Dorsolateral prefrontal cortex (tissue), 122 donors: ENCODE measurements at places on chromosomes 3 and 15. TPM values are rescaled to one million over a fixed set of nuclear protein-coding genes. Genes with fewer than 3 reads are reported as not detected.

DNA sequence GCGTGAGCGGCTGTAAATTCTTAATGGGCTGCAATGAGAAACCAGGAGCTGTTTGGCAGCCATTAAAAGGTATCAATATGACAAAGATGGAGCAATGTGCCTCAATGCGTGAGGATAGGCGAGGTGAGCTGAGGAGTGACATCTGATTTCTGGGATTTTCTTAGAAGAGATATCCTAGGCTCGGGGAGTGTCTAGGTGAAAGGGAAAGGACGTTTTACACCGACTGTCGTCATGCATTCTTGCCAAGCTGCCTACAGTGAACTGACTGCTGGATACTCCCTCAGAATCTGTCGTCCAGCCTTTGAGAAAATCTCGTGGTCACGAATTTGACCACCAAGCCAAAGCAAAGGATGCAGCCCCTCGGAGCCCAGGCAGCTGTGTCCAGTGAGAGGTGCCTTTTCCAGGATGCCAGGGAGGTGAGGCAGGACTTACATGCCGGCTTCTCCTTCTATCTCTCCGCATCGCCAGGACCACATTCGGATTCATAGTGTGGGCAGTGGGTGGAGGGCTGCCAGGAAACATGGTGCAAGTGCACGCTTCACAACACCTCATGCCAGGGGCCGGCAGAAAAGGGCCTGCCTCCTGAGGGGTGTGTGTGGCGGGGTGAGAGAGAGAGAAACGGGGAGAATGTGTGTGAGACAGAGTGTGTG, 80.3 kb upstream of the ABHD17C start:
- DNase-seq: no peak

DNA sequence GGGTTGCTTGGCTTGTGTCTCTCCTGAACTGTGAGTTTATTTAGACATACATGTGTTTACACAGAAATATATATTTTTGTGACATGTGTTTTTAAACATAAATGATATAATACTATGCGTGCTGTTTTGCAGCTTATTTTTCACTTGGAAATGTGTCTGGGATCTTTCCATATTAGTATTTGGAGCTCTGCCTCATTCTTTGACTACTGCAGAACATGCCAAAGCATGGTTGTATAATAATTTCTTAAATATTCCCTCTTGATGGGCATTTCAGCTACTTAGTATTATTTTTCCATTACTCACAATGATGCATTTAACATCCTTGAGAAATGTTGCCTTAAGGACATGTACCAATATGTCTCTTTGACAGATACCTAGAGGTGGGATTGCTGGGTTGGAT, 19.5 kb downstream of the ANAPC13 start:
- no peak for DNase-seq

DNA sequence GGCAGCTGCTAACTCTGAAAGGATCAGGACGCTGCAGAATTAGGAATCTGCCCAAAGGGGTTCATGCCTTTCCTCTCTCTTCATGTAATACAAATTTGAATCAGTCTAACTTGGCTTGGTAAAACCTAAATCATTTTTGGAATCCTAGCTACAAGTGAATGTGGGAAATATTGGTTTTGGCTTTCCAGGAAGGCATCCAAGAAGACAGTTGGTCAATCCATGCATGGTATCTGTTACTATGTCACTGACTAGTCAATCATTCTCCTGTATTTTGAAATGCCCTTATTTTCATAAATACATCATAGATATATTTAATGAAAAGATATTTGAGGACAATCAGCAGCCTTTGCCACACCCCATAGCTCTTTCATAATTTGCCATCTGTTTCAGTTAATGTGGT, 7.5 kb upstream of the PLS1 start:
- no peak for DNase-seq

DNA sequence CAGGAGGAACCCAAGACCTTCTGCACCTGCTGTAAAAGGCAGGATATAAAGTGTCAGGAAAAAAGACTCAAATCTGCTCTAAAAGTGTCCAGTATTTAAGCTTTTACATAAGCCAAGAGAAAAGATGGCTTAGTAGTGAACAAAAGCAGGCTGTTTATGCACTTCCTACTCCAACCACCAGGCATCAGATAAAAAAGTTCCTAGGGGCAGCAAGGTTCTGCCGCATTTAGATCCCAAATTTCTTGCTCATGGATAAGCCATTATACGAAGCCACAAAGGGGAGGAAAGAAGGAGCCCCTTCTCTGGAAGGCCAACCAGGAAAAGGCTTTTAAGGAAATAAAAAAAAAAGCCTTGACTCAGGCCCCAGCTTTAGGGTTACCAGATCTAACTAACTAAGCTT, 10.6 kb upstream of the SLC9C1 start:
- no peak for DNase-seq

DNA sequence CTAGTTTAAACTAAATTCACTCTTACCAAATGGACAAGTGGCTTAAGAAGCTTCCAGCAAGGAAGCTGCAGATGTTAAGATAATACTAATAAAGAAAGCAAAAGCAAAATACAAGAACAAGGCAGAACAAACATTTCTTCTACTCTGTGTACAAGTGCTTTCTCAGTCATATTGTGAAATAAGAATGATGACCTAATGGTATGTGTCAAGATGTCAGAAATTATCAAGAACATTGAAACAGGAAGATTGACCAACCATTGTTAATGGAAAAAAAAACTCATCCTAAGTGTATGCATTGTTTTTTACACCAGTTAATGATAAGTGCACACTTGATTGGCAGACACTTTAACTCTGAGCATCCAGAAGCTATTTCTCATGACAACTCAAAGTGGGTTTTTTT, 65.4 kb upstream of the P2RY1 start:
- no peak for DNase-seq

- DNase-seq: no peak
Measured at GRCh38 chr3:67075295-67075694, 77.2 kb downstream of the KBTBD8 start.

- DNase-seq: no peak
Measured at GRCh38 chr3:81426826-81427577, 334.4 kb downstream of the GBE1 start.

DNA sequence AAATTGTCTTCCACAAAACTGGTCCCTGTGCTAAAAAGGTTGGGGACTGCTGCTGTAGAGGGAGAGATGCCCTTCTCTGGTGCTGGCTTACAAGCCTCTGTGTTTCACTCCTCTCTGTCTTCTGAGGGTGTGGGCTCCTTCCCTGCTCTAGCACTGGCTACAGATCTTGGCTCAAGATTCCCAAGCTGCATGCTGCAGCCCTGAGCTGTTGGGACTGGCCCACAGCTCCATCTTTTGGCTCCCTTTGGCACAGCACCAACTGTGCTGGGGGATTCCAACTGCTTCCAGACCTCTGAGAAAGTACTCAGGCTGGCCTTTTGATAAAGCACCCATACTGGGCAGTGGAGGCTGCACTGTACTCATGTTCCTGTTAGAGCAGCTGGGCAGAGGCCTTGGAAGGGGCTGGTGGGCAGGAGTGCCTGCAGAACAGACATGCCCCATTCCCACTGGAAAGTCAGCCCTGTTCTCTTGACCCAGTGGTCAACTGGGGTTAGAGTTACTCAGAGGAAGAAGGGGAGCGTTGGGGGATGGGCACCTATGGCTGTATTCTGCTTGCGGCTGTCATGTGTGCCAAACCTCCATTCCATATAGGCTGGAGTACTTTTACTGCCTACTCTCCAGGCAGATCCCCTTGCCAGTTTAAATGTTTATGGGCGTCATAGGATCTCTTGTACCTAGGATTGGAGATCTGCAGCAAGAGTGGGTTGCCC, 55.7 kb downstream of the GALK2 start:
- DNase-seq: no peak

GRCh38 chr3:61323094-61323493, 71.8 kb upstream of the FHIT start:
- DNase-seq: no peak

DNA sequence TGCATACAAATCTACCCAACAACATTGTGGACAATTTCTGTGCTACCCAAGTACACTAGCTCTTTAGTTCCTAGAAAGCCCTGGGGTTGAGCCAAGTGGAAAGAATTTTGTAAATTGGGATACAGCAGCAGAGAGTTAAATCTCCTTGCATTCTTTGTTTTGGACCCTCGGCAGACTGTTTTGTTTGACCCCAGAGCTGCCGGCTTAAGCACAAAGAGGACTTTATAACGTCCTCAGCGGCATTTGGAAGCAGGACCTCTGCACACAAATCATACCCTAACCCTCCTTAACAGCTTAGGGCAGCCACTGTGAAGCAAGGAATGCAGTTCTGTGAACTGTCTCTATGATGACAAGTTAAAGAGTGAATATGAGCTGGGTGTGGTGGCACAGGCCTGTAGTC, 415.3 kb downstream of the CNTN4 start:
- DNase-seq: no peak

GRCh38 chr3:197309528-197310361, 11.3 kb upstream of the DLG1 start:
- no peak for DNase-seq

DNA sequence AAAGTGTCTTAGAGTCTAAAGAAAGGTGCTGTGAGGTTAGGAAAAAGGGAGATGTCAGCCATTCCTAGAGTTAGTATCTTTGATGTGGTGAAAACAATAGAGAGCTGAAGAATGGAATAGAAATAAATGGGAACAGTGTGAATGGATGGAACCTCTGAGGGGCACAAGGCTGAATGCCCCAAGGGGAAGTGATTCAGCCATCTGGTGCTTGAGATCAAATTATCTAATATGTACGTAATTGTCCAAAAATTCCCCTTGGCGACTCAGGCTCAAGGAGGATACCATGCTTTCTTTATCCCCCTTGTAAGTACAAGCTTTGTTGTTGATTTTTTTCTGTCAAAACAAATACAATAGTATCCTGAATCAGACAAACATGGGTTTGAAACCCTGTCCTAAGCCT, 361.6 kb downstream of the LSAMP start:
- no peak for DNase-seq

DNA sequence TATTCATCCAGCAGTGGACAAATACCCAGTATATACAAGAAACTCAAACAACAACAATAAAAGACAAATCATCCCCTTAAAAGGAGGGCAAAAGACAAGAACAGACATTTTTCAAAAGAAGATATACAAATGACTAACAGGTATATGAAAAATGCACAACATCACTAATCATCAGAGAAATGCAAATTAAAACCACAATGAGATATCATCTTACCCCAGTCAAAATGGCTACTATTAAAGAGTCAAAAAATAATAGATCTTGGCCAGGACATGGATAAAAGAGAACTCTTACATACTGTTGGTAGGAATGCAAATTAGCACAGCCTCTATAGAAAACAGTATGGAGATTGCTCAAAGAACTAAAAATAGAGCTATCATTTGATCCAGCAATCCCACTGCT, 16.9 kb downstream of the DHX36 start:
- DNase-seq: no peak

GRCh38 chr3:4999531-5000184, 20.4 kb downstream of the BHLHE40 start:
- no peak for DNase-seq

DNA sequence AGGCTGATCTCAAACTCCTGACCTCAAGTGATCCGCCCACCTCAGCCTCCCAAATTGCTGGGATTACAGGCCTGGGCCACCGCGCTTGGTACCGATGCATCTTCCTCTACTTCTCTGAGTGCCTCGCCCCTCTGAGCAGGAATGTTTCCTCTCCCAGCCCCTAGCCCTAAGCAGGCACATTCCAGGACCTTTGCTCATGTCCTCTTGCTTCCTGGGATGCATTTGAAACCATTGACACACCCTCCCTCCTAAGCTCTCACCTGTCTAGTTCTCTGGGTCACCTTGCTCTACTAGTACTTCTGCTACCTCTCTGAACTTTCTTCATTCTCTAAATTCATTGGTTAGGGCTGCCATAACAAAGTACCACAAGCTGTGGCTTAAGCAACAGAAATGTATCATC, 17.9 kb upstream of the UACA start:
- DNase-seq: no peak

DNA sequence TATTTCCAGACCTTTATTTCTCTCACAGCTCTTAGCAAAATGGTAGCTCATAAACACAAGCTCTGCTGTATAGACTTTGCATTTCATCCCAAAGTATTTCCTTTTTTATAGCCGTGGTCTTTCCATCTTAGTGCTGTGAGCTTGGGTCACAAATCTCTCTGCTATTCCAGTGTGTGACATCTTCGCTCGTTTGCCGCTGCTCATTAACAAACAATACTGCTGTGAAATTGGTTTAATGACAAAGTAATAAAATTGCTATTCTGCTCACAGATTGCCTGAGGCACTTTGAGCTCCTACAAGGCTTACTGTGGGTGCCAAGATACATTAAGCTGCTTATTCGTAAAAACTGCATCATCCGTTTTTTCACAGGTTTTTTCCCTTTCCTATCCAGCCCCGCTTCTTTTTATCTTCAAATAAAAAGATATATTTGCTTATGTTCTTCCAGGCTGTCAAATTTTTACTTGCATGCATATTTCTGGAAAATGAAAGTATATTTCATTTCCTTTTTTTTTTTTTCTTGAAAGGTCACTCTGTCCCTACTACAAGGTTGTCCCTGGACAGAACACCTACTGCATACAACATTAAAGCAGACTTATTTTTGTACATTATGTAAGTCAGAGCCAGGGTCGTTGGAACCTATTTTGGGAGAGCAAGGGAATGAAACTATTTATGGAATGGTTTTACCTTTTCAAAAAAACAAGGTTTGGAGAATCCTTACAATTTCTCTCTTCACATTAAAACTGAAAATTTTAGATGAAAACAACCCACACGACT, 174.5 kb downstream of the MEIS2 start:
- DNase-seq: no peak

DNA sequence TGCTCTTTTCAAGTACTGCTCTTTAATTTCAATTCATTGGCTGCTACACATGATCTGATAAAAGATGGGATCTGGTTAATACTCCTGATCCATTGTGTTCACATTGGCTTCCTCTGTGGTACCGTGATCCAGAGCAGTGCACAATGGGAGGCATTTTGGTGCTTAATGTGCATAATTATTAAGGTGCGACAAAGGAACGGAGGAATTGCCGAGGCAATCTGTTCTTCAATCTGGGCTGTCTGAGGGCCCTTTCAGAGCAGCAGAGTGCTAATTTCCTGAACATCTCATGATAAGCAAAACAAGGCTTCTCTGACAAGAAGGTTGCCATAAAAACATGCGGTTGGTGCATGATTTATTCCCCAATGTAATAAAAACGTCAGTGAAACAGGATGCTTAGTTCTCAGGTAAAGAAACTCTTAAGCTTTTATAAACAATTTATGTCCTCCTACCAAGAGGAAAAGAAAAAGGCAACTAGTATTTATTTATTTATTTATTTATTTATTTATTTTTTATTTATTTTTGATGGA, 64.0 kb upstream of the EPHA3 start:
- no peak for DNase-seq

Gene PHLDB2
- total RNA-seq: 8.9 TPM

Gene C3orf70
- total RNA-seq: 39.7 TPM

Gene KIF15
- total RNA-seq: 0.76 TPM

Gene IL20RB
- total RNA-seq: 0.79 TPM

Gene TPRG1
- 1.4 TPM for total RNA-seq

Gene CDCP1
- total RNA-seq: 0.84 TPM

Gene SPINK8
- not detected for total RNA-seq
